ENCODE measurements at places on chromosomes 2 and 18.

DNA sequence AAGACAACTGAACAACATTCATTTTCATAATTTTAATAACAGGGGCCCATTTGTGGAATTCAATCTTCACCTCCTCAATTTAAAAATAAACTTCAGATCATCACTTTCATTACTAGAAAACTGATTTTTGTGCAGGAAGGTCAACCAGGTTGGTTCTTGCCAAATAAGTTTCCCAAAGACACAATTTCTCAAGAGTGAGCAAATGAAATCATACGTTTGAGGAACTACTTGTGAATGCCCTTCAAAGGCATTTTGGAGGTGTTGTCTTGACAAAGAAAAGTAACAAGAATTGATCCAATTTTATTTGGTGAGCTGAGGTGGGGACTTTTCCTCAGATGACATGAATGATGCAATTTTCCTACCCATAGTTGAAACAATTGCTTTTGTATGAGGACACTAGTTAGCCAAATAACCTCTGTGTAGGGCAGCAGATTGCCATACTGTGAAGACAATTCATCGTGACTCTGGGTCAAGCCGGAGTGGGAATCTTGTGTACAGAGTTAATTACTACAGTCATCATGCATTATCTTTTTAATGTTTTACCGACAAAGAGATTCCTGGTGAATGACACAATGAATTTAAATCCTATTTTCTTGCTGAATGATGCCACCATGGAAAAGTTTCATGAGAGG lies 121.8 kb downstream of the TGFA start:
- DNase-seq, result peak; percentile 7

- peak; percentile 17 for DNase-seq
These were observed at the start of gene CCDC141 for GRCh38 chr2:179049546-179050311. Gene CCDC141 (minus strand): TSS chr2:179050137. CDS start chr2:179049941, 196 bp downstream.

- DNase-seq, result no peak
These were observed 652.9 kb downstream of the NR4A2 start for GRCh38 chr2:155679647-155680046.

DNA sequence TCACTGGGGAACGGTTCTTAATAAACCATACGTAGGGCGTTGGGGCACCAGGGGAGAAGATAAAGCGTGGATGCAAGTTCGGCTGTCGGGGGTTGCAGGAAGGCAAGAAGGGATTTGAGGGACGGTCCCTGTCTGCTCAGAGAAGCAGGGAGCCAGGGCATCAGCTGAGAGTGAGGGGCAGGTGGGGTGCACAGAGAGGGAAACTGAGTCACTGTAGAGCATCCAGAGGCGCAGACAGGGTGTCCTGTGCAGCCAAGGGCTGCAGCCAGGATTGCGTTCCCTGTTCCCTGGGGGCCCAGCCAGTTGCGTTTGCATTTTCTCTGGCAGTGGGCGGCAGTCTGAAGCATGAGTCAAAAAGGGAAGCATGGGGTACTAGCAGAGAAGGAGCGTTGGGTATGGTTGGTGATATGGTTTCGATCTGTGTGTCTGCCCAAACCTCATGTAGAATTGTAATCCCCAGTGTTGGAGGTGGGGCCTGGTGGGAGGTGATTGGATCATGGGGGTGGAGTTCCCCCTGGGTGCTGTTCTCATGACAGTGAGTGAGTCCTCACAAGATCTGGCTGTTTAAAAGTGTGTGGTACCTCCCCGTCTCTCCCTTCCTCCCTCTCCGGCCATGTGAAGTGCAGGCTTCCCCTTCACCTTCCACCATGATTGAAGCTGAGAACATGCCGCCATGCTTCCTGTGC lies 202.9 kb downstream of the NDUFA10 start:
- no peak for DNase-seq

DNA sequence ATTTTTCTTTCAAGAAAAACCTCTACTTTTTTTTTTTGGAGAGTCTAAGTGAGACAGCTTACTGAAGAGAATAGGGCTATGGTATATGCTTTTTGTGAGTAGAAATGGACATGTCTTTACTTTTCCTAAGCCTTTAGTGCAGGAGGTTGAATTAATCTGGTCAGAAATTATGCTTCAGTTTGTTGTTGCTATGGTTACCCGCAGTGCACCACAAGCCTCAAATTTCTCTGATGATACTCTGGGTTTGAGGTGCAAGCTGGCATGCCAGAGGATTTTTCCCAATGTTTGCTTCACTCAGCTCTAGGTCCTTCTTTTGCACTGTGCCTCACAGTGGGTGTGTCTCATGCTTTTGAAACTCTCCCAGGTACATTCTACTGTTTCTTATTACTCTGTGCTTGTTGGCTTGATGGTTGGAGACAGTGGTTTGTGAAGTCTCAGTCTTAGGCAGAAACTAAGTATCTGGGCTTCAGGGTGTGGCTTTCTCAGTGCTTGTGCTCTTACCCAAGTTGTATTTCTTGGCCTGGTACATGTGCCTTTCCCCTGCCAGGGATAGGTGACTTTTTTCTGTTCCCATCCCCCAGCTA lies 278.3 kb downstream of the RBM43 start:
- no peak for DNase-seq

- DNase-seq, result peak; percentile 1
These were observed 813.3 kb downstream of the DCC start for GRCh38 chr18:53153281-53153680.

DNA sequence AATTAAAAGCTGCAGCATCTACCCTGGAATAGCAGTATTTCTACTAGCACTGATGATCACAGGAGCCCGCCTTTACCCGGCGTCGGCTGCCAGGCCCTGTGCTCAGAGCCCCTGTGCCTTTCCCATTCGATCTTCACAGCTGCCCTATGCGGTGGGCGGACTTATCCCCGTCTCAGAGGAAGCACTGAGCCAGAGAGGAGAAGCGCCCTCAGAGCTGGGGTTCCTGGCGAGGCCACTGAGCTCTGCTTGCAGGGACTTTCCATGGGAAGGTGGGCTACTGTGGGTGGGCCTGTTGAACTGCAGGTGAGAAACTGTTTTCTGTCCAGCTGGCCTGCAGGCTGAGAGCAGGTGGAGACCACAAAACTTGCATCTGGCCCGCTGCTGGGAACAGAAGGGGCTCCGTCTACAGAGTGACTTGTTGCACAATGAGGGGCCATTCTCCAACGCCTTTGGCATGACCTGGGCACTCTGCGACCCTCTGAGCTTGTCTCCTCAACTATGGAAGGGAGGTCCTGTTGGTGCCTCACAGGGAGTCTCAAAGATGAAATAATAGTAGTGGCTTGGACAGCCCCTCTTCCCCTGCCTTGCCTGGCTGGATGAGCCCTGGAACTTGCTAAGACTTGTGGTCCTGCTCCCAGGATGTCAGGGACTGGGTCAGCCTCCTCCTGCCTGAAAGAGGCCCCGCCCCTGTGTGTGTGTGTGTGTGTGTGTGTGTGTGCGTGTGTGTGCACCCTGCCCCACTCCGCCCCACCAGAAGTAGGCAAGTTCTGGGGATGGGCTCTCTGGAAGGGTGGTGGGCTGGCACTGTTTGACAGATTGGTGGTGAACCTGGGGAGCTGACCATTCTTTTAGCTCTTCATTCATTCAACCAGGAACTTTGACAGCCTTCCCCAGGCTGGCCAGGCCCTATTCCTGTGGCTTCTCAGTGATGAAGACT lies 32.7 kb downstream of the GLI2 start:
- DNase-seq, result no peak

DNA sequence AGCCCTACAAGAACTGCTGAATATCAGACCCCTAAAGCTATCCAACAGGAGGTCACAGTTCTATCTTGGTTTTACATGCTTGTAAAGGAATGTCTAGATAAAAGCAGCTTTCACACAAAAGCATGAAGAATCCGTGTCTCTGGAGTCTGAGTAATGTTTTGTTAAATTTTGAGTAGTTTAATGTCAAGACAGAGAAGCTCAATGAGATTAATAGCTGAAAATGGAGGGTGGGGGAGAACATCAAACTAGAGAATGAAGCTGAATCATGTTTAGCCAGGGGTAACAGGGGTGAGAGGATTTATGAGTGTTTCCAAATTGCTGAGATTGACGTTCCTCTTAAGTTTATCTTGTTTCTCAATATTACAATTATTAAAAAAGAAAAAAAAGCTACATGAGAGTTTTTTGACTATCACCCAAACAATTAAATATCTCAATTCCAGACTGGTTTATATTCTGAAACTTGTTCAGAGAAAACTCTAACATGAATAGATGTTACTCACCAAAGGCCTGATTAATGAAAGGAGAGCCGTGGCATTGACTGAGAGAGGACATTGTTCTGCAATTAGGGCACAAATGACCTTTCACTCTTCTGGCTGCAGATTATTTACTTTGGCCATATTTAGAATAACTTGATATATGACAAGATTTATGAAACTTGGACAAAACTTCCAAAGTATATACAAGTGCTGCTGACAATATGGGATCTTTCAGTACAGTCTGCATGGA lies 266.4 kb upstream of the ETAA1 start:
- DNase-seq, result no peak

DNA sequence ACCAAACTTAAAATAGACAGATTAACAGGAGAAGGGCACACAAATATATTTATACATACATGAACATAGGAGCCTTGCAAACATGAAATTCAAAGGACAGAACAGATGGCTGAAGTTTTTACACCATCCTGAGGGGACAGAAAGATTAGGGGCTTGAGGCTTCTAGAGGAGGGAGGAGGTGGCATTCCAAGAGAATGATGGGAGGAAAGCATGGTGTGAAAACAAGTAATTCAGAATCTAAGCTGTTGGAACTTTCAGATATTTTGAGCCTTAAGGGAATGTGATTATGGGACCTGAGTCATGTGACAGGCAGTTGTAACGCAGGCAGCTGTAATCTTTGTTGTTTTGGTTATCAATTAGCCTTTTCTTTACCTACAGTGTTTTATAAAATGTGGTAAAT lies 225.2 kb upstream of the SPOPL start:
- DNase-seq, result no peak

DNA sequence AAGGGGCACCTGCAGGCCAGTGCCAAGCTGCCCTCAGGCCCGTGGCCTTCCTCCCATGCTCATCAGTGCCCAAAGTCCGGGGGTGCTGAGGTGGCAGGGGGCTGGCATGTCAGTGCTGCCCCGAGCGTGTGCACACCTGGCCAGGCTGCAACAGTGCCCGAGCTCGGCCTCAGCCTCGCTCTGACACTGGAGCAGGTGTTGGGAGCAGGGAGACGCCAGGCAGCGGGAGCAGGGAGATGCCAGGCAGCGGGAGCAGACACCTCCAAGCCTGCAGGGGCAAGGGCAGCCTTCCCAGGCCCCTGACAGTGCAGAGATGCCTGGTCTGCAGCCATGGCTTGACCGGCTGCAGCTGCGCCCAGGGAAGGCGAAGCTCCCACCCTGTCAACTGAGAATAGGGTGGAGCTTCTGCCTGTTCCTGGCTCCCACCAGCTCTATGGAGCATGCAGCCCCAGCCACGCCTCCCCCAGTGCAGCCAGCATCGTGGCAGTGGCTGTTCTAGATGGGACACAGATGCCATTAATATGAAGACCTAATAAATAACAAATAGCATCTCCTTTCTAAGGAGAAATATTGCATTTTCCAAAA lies 82.4 kb downstream of the DTNB start:
- no peak for DNase-seq

- no peak for DNase-seq
These were observed 31.6 kb upstream of the NEB start for GRCh38 chr2:151765760-151766410.

DNA sequence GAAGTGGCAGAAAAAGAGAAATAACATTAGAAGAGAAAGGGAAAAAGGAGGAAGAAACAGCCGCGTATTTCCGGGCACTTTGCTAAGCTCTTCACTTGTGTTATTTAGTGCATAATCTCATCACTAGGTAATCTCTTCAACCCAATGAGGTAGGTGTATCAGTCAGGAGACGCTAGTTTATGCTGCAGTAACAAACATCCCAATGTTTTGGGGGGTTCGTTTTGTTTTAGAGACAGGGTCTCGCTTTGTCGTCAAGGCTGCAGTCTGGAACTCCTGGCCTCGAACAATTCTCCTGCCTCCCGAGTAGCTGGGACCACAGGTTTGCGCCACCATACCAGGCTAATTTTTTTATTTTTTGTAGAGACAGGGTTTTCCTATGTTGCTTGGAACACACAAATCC lies 61.7 kb downstream of the ZFP36L2 start:
- no peak for DNase-seq

DNA sequence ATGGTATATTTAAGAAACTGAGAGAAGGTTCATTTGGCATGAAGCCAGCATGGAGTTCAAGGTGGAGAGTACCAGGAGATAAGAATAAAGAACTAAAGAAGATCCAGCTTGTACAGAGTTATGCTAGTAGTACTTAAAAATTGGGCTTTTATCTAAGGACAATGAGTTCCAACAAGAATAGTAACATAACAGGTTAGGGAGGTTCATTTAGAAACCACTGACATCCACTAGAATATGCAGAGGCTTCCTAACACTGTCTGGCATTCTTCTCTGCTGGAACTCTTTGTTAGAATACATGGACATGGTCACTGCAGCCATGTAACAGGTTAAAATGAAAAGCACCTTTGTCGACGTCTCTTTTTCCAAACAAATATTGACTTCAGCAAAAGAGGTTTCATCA lies 42.6 kb upstream of the DSC1 start:
- DNase-seq, result no peak

GRCh38 chr2:106623456-106623855 lies 136.3 kb downstream of the CD8B2 start:
- no peak for DNase-seq

- DNase-seq, result no peak
These were observed 612.4 kb downstream of the NYAP2 start for GRCh38 chr2:226011716-226012450.

GRCh38 chr2:105789745-105790460 lies 45.2 kb downstream of the NCK2 start:
- DNase-seq, result no peak

DNA sequence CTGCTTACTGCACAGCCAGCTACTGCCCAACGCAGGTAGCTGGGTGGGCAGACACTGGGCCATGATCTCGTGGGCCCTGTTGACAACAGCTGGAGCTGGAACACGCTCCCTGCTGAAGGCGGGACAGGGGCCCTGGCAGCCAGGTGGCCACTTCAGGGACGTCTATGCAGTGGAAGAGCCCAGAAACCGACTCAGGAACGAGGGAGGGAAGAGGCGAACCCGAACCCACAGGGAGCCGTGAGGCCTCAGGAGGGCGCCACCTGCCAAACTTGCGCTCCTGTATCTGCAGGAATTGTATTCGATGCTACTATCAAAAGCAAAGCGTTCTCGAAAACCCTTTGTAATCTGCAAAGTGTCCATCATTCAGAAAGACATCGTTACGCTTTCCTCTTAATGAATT lies 198.4 kb downstream of the EIPR1 start:
- no peak for DNase-seq

DNA sequence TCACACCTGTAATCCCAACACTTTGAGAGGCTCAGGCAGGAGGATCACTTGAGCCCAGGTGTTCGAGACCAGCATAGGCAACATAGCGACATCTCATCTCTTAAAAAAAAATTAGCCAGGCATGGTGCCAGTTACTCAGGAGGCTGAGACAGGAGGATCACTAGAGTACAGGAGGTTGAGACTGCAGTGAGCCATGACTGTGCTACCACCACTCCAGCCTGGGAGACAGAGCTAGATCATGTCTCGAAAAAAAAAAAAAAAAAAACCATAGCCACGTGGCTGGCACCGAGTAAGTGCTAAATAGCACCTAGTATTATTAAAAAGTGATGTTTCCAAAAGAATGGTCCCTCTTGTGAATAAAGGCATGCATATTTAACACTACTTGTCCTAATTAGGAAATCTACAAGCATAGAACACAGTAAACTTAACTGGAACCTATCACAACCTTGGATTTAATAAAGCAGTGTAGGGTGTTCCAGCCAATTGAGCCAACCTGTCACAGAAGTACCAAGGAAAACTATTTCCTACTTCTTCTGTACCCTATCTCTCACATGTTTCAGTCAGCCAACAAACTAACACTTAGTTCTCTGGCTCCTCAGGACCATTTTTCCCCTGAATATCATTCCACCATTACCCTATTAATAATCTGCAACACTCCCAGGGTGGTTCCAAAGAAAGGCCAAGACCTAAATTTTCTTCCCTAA lies 8.8 kb downstream of the RAB1A start:
- DNase-seq, result no peak

- peak; percentile 55 for DNase-seq
These were observed 125.6 kb downstream of the GRB14 start for GRCh38 chr2:164495491-164496223.
